ENCODE measurements at places on chromosomes 16 and 17.

- no peak for DNase-seq
Measured at GRCh38 chr16:74450236-74450635, 29.0 kb upstream of the CLEC18B start.

GRCh38 chr17:32970281-32970680 lies 21.4 kb upstream of the SPACA3 start:
- no peak for DNase-seq

- DNase-seq = no peak
Measured at GRCh38 chr16:9072806-9073341, 18.6 kb upstream of the HAPSTR1 start.

DNA sequence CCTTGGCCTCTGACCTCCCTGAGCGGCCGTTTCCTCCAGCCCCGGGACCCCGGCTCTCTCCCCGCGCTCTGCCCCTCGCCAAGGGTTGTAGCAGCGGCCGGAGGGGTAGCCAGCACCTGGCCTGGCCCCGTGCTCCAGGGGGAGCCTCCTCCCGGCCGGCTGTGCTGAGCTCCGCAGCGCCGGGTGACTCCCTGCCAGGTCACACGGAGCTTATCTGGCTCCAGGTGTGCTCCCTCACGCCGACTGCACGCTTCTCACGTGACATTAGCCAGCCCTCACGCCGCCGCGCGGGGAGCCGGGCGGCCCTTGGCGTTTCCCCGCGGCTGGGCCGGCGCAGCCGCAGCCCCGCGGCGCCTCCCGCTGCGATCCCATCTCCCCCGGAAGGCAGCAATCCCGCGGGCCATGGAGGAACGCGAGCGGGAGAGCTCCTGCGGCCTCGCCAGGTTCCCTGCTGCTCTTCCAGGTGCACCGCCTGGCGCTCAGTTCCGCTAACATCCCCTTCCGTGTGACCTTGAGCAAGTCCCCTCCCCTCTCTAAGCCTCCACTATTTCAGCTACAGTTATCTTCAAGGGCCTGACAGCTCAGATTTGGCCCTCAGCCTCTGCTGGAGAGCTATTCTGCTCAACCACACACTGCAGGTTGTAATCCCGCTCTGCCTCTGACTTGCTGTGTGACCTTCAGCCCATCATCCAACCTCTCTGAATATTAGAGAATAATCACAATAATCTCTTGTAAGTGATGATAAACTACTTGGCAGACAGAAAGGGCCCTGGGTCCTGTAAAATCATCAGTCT lies 3.4 kb downstream of the MYO18A start:
- peak; percentile 64 for DNase-seq

- DNase-seq = no peak
Measured at GRCh38 chr16:9090101-9090959, 1.1 kb upstream of the HAPSTR1 start.

- DNase-seq = no peak
Measured at GRCh38 chr17:48174833-48175523, 67.4 kb downstream of the SNX11 start.

DNA sequence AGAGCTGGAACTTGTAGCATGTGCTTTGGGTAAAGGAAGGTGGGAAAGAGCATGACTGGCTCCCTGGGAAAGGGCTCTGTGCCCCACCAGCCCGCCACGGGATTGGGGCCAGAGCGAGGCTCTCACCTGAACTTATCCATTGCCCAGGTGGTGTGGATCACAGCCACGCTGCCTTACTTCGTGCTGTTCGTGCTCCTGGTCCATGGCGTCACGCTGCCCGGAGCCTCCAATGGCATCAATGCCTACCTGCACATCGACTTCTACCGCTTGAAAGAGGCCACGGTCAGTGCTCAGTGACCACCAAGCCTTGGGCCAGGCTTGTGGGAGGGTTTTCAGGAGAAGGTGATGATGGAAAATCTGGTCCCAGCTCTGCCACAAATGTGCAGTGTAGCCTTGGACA lies 36.0 kb downstream of the SLC6A2 start:
- DNase-seq = no peak

GRCh38 chr17:7392696-7393612 lies 1.4 kb downstream of the PLSCR3 start:
- no peak for DNase-seq

DNA sequence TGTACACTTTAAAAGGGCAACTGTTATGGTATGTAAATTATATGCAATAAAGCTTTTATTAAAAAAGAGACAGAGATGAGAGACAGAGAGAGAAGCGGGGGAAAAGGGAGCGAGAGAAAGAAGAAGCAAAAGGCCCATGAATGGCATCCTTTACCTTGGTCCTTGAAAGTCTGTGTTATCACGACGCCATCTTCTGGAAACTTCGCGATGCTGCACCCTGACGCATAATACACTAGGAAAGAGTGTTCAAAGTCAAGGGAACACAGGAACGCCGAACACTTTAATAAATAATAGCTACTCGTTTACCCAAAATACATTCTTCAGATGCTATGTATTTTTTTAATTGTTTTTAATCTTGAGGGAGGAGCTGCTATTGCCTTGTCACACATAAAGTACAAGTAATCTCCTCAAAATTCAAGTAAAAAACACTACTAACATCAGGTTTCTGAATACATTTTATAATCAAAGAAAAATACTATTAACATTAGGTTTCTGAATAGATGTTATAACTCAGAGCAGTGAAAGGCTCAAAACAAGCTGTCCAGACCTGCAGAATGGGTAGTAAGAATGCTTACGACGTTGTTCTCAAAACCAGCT lies 23.0 kb upstream of the SLC38A8 start:
- DNase-seq = peak; percentile 21

- DNase-seq = no peak
Measured at GRCh38 chr16:22622703-22623102, 112.0 kb downstream of the NPIPB5 start.

GRCh38 chr16:68417711-68418301 lies 30.5 kb downstream of the SMPD3 start:
- no peak for DNase-seq

- DNase-seq = no peak
Measured at GRCh38 chr17:29665481-29665810, 42.7 kb upstream of the CORO6 start.

GRCh38 chr16:55754056-55754455 lies 78.8 kb downstream of the CES1 start:
- DNase-seq = no peak

DNA sequence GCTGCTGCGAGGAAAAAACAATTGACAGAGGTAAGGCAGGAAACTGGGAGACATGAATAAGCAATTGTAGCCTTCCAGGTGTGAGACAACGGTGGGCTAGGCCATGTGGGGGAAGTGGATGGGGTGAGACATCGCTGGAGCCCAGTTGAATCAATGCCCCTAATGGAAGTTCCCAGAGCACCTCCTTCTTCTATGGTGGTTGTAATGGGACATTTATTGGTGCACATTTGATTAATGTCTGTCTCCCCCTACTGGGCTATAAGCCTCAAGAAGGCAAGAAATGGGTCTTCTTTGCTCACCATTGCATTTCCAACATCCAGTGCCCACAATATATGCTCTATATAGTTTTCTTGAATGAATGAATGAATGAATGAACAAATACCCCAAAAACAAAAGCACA lies 22.7 kb upstream of the CD300E start:
- DNase-seq = peak; percentile 88

DNA sequence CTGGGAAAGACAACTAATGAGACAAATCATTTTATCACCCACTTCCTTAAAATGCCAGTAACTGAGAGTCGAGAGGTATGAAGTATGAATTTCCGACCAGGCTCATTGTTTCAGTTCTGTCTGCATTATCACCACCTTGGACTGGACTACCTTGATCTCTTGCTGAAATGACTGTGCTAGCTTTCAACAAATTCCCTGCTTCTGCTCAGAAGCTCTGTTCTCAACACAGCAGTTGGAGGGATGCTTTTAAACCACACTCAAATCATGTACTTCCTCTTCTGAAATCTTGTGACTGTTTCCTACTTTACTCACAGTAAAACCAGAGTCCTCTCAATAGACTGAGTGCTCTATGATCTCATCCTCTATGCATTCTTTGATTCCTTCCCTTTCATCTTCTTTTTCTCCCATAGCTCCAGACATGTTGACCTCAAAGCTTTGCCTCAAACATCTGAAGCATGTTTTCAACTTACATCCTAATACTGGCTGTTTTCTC lies 195.8 kb downstream of the KCNJ2 start:
- DNase-seq = peak; percentile 8

DNA sequence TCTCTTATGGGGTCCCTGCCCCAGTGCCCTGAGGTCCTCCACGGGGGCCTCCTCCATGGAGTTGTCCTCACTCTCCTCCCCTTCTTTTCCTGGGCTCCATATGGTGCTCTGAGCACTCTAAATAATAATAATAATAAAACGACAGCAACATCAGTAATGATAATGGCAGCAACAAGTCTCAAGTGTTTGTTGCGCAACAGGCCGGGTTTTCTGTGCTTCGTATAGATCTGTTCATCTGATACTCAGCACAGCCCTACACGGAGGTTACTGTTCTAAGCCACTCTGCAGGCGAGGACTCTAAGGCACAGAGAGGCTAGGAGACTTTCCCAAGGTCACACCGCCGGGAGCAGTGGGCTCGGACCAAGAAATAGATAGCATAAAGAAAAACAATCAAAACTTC lies 13.7 kb downstream of the CIBAR2 start:
- DNase-seq = no peak

GRCh38 chr16:88992351-88993165 lies 15.6 kb upstream of the CBFA2T3 start:
- no peak for DNase-seq

- DNase-seq = no peak
Measured at GRCh38 chr16:14309906-14310305, 238.8 kb downstream of the MRTFB start.

GRCh38 chr17:57425431-57425830 lies 169.1 kb downstream of the MSI2 start:
- no peak for DNase-seq

GRCh38 chr17:49259663-49260010 lies 29.1 kb upstream of the PHOSPHO1 start:
- no peak for DNase-seq

DNA sequence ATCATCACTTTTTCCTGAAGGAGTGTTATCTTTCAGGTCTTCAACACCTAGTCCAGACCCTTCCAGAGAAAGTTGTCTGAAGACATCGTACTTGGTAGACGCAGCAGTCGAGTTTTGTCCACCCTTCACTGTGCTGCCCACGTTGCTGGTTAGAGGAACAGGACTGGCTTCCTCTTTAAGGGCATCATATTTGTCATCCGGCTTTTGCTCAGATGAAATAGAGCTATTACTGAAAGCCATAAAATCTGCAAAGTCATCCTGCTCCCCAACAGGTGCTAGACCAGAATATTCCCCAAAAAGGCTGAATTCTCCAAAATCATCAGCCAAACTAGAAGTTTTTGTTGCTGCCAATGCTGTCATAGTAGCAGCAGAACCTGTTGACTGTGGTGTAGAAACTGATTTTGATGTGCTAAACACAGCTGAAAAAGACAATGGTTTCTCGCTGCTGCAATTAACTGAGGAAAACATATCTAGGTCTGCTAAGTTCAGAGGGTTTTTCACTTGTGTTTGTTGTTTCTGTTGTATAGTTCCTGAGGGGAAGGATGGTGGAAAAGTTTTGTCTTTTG lies 55.7 kb downstream of the SYNRG start:
- no peak for DNase-seq

GRCh38 chr17:39138431-39139160 lies 12.8 kb downstream of the PLXDC1 start:
- DNase-seq = no peak

DNA sequence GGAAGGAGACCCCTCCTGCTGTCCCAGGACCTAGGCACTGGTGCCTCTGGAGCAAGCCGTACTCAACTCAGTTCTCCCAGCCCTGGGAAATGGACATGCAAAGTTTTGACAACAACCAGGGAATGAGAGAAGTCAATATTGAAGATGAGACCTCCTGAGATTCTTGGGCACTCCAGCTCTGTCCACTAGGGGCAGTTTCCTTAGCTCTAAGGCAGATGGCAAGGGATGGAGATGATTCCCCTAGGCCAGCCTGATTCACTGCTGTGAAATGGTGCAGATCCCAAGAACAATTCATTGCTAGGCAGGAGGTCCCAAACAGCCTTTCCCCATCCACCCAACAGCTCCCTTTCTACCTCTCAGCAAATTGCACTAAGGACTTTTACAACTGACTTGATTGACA lies 20.5 kb upstream of the SDR42E2 start:
- no peak for DNase-seq

DNA sequence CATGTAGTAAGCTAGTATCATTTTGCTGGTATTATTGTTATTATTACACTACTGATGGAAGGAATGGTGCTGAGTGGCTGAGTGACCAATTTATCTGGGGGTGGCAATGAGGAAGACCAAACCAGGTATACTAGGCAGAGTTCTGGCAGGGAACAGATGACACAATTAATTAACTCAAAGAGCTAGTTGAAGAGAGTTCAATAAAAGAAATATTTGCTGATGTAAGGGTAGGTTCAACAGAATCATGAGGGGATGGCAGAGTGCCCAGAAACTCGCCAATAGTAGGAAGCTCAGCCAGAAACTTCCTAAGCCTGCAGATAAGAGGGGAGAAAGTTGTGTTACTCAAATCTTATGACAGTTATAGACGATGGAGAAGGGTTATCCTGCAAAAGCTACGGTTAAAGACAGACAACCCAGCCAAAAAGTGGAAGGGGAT lies 352.5 kb downstream of the KCNJ2 start:
- DNase-seq = no peak

- DNase-seq = peak; percentile 31
Measured at GRCh38 chr17:75240394-75241142, 20.8 kb downstream of the GGA3 start.
